Kidney epithelial cell (primary cell): ENCODE measurements at places on chromosomes 3 and 15. TPM values are rescaled to one million over a fixed set of nuclear protein-coding genes. Genes with fewer than 3 reads are reported as not detected.

DNA sequence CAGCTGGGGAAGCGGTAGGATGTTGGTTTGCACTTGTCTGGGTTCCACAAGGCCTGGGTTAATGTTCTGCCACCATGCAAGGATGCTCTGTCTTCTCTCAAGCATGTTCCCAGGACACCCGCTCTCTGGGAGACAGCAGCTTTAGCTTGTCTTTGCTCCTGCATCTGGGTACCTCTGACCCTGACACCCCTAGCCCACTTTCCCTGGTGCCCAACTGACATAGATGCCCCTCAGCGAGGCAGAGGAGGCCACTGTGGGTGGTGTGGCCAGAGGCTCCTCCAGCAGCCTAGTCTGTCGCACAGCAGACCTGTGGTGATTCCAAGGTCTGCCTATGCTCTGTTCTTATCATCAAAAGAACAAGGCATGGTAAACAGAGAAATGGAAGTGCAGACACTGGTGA, 83.6 kb upstream of the ALDH1L1 start:
- no peak for DNase-seq

DNA sequence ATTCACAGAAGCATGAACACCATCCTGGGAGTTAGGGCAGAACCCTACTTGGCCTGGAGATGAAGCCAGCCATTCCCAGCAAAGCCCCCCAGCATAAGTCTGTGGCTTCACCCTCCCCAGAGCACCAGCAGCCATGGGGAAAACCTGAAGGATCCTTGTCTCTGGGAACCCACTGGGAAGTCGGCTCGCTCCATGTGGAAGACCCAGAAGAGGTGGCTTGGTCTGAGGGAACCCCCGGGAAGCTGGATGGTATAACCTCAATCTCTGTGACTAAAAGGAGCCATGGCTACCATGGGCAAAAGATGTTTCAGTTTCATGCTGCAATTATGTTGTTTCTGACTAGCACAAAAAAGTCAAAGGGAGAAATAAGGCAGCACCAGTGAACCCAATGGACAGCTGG, 11.8 kb upstream of the RPUSD3 start:
- DNase-seq, result no peak

- no peak for DNase-seq
Observed at GRCh38 chr15:89083246-89083645, 5.0 kb upstream of the ABHD2 start.

DNA sequence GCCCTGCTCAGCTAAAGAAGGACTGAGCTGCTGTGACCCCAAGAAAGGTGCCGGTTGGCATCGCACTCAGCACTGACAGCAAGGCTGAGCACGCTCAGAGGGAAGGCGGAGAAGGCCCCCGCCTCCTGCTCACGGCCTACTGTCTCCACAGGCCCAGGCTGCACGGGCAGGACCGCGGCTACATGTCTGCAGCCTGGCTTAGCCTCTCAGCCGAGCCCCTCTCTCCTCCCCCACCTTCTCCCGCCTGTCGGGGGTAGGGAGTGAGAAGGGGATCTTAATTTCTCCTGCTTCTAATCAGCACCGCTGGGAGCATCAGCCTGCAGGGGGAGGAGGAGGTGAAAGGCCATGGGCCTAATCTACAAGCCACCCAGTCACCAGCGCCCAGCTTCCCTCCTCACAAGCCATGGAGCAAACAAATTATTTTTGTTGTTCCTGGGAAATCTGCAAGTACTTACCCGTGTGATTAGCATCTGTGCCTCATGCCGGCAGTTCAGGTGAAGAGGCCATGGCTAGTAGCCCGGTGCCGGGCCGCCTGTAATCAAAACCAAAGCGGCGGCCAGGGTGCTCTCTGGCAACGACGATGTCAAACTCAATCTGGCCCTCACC, 68.1 kb downstream of the EPHB3 start:
- no peak for DNase-seq

GRCh38 chr3:12948891-12949711, 107.7 kb upstream of the RPL32 start:
- no peak for DNase-seq

DNA sequence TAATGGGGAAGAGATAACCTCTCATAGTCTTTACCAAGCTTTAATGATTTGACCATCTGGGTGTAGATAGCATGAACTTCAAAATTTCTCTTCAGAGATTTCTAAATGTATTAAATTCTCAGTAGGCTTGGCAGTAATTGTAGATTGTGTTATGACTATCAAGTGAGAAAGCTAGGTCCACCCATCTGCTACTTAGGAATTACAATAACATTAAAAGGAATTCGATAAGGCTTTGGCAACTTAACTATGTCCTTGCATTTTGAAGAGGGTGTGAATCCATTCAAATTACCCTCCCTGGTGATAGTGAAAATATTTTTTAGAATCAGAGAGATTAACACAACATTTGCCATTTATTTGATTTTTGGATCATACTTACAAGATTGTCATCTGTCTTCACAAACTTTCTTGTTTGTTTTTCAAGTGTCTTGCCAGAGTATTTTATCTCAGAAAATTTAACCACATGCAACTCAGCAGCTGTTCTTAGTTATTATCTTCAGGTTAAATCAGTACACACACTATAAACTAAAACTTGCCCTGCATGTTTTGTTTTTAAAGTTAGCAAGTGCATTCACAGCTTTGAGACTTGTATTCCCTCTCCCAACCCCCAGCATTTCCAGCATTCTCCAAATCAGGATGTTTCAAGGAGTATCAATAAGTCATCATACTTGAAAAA, 69.6 kb upstream of the COL8A1 start:
- no peak for DNase-seq

- no peak for DNase-seq
Observed at GRCh38 chr3:96843505-96844203, 29.3 kb downstream of the EPHA6 start.

Gene SOX14
- not detected in 2 replicates for total RNA-seq
